Stimulated activated CD8-positive, alpha-beta memory T cell treated with anti-CD3 and anti-CD28 coated beads, Interleukin-7, amount 100 ng/mL, for 24 hours (primary cell): ENCODE measurements at places on chromosomes 11 and 22.

GRCh38 chr11:70885281-70886231 is 366.8 kb downstream of the SHANK2 start:
- DNase-seq: no peak

DNA sequence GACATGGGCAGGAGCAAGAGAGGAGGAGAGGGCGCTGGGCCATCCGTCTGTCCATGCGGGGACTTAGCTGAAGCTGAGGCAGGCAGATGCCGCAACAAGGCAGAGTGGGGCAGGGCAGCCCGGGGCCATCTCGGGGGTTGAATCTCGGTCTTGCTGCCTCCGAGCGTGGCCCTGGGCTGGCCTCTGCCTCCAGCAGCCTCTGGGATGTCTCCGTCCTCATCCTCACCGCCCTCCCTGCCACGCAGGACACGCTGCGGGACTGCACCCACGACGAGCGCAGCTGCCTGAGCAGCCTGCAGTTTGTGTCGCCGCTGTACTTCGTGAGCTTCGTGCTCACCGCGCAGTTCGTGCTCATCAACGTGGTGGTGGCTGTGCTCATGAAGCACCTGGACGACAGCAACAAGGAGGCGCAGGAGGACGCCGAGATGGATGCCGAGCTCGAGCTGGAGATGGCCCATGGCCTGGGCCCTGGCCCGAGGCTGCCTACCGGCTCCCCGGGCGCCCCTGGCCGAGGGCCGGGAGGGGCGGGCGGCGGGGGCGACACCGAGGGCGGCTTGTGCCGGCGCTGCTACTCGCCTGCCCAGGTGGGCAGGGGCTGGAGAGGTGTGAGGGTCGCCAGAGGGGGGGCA is 108.4 kb downstream of the CACNA1I start:
- DNase-seq: no peak

- no peak for DNase-seq
Observed at GRCh38 chr11:27201454-27202302, 161.1 kb downstream of the BBOX1 start.

DNA sequence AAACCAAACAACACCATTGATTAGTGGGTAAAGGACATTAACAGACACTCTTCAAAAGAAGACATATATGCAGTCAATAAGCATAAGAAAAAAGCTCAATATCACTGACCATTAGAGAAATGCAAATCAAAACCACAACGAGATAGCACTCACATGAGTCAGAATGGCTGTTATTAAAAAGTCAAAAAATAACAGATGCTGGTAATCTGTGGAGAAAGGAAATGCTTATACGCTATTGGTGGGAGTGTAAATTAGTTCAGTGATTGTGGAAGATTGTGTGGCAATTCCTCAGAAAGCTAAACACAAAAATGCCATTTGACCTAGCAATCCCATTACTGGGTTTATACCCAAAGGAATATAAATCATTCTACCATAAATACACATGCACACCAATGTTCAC is 182.6 kb downstream of the TRPC6 start:
- no peak for DNase-seq

GRCh38 chr22:44550711-44551491 is 52.9 kb upstream of the RTL6 start:
- DNase-seq: no peak

DNA sequence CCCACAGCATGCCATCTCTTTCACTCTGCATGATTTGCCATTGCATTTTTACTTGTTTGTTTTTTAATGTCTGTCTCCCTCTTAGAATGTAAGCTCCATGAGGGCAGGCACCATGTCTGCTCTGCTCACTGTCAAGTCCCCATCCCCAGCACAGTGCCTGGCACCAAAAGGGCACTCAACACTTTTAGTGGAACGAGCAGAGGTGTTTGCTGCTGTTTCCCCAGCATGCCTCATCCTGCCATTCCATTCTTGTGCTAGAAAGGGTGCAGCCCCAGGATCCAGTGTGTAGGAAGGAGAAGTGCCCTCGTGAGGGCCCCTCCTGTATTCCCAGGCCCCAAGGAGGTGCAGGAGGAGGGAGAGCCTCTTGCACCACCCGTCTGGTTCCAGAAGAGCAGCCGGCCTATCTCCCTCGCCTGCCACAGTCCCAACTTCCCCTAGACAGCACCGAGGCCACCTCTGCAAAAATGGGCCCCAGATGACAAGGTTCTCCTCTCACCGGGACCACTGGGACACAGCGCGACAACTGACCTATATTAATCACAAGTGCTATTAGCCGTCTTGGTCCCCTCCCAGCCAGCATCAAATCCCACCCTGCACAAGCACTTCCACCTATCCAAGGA is 33.3 kb upstream of the CACNG2 start:
- no peak for DNase-seq

- no peak for DNase-seq
Observed at GRCh38 chr22:47370448-47371262, 608.2 kb downstream of the TBC1D22A start.

- no peak for DNase-seq
Observed at GRCh38 chr11:68362801-68363379, 50.5 kb downstream of the LRP5 start.

- no peak for DNase-seq
Observed at GRCh38 chr11:106827687-106828086, 190.6 kb downstream of the GUCY1A2 start.
